EH (cell line): ENCODE measurements at places on chromosomes 7 and 10.

DNA sequence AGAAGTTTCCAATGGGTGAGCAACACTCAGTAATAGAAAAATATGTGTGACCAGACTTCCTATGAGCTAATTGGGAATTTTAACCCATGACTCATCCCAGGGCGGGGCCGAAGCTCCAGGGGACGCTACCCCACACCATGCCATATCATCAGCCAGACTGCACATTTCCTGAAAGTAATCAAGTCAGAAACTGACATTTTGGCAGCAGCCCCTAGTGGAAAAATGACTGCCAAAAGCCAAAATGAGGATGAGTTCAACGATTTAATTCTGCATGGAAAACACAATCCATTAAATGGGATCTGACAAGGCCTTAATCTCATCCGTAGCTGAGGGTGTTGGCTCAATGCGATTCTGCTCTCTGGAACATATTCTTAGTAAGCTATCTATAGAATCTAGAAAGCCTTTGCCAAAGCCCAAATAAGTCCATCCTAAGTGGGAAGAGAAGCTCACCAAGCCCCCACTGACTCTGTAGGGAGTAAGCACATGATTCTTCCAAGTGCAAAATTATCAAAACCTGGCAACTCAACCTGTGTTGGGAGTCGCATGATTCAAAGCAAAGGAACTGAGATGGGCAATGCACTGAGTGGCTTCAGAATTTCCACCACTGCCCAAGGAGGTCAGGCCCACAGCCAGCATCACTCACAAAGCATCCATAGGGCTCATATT lies 93.1 kb upstream of the PDE1C start:
- peak; percentile 99 for DNase-seq

DNA sequence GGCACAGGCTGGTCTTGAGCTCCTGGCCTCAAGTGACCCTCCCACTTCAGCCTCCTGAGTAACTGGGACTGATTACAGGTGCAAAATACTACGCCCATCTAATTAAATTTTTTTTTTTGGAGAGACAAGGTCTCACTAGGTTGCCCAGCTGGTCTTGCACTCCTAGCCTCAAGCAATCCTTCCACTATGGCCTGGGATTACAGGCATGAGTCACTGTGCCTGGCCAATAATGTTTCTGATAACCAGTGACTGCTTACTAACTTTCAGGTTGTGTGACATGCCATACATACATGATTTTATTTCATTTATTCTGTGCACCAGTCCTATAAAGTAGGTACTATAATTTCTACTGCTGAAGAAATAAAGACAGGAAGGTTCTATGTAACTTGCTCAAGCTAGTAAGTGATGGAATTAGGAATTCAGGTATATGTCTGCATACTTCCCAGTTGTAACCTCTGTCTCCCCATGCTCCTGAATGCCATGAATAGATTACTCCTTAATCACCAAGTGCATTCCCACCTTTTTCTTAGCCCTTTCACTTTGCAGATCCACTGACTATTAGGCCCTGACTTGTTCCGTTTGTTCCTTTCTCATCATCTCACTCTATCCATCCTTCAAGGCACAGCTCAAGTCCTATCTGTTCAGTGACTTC lies 28.1 kb downstream of the MCU start:
- peak; percentile 43 for DNase-seq

DNA sequence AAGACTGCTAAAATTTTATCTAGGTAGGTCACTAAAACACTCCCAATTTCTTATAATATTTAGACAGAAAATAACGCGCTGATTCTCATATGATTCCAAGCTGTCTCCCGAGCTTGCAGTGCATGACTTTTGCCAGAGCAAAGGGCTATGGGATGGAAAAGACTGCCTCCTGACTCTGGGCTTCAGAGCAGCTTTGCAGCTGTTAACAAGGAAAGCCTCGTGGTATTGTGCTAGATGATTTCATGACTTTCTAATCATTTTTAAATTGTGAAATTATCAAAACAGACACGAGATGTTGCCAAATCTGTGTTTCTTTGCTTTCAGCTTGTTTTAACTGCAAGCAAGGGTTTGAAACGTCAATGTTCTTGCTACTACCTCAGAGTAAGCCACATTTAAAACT lies 238.3 kb downstream of the AGMO start:
- DNase-seq = no peak

DNA sequence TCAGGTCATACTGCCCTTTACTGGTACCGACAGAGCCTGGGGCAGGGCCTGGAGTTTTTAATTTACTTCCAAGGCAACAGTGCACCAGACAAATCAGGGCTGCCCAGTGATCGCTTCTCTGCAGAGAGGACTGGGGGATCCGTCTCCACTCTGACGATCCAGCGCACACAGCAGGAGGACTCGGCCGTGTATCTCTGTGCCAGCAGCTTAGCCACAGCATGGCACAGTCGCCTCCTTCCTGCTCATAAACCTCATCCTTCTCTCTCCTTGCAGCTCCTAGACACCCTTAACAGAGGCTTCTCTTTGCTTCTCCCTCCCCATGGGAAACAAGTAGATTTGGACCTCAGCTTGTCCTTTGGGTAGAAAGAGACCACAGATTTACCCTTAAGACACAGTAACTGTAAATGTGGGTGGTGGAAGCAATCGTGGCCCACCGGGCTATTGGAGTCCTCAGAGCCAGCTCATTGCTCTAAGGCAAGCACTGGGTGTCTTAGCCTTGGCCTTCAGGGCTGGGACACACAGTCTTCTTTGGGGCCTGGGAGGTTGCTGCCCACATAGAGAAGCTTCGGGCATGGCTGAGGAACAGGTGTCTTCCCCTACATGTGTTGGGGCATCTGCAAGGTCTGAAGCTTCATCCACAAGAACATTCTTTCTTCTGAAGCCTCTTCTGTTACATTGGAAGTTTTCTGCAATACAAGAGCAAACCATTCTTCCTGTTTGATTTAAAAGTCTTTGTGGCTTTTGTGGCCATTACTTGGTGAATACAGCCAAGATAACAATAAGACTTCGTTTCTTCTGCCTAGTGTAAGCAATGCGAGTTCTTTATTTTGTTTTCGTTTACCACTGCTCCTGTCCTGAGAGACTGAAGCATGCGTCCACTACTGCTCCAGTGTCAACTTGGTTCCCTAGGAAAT lies 95.5 kb upstream of the PRSS58 start:
- DNase-seq = no peak

DNA sequence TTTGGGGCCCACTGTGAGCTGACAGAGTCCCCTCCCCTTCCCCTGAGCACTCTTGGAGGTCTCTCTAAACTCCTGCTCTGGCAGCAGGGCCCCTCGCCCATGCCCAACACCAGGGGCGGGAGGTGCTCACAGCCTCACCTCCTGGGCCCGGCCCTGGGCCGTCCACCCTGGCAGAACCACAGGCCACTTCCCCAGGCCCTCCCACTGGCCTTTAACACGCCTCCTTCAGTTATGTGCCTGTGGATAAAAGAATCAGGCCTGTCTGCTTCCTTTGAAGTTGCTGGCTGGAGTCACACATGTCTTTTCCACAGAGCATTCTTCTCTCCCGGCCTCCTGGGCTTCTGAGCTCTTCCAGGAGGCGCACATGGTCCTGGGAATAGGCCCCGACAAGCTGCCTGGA lies 10.2 kb downstream of the MYL10 start:
- DNase-seq = peak; percentile 88

- DNase-seq = peak; percentile 80
Observed at GRCh38 chr10:6365384-6365783, 162.7 kb downstream of the PFKFB3 start.

- peak; percentile 73 for DNase-seq
Observed at GRCh38 chr7:41256186-41256945, 446.5 kb downstream of the INHBA start.

DNA sequence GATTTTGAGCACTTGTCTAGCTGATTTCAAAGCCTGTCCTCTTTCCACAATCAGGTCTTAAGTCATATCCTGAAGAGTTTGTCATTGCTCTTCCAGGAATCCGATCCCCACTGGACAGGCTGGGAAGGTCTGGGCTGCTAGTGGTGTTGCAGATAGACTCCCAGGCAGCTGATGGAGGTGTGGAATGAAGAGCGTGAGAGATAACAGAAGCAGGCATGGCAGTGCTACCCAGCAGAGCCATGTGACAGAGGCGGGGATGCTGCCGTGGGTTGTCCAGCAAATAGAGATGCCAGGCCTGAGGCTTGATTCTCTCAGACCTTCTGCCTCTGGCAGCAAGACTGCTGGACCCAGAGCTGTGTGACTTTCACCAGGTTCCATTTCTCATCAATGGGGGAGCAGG lies 116.5 kb upstream of the EEPD1 start:
- DNase-seq = peak; percentile 58

GRCh38 chr10:68813559-68813958 lies 13.8 kb upstream of the STOX1 start:
- DNase-seq = no peak

DNA sequence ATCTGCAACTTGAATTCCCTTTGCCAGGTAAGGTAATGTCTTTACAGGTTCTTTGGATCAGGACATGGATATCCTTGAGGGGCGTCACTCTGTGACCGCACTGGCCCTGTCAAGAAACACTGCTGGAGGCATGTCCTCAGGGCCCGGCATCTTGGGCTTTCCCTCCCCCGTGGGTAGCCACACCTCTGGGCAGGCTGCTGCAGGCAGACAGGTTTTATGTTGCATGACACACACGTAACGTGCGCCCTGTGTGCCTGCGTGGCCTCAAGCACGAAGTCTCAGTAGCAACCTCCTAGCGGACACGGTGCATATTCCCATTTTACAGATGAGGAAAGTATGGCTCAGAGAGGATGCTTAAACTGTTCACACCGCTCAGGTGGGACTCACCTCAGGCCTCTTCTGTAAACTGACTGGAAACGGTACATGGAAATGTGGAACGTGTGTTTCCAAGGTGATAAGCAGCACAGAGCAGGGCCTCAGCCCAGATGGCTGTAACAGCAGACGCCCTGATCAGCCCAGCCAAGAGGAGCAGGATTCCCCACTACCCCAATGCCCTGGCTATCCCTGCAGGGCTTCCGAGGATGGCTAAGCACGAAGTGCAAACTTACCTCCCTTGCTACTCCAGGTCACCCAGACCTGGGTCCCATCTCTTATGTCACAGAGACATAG lies 553.6 kb downstream of the TCERG1L start:
- DNase-seq = no peak

DNA sequence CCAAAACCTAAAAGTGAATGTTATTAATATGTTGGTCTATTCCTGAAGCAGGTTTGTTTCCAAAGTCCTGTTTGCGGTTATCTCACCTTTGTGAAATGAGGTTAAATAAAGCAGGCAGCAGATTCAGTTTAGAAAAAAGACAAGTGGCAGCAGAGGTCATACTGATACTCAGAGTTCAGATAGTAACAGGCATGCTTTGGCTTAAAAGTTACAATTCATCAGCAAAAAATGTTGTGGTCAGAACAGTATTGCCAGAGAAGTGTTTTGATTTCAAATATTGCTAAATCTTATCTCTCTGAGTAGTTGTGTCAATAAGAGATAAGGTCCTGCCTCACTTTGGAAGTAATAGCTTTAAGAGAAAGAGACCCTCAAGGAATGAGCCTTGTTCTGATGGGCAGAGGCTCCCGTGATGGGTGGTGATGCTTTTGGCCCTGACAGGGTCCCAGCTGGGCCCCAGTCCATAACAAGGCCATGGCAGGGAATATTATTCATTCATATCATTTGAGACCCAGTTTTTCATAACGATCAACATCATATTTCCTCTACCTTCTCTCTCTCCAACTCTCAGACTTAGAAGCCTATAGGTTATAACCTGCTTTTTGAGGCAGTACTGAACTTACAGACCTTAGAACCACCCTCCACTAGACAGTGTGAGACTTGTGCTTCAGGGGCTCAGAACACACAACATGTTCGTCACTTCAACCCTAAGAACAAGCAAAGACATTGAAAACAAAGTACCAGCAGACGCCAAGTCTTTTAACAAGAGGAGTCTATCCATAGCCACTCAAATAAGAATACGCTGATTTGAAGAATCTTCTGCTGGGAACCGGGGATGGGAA lies 58.5 kb upstream of the AHR start:
- peak; percentile 71 for DNase-seq
